ENCODE measurements at places on chromosomes 6 and 20.

- DNase-seq = no peak
Measured at GRCh38 chr6:129678463-129678862, 31.5 kb downstream of the ARHGAP18 start.

DNA sequence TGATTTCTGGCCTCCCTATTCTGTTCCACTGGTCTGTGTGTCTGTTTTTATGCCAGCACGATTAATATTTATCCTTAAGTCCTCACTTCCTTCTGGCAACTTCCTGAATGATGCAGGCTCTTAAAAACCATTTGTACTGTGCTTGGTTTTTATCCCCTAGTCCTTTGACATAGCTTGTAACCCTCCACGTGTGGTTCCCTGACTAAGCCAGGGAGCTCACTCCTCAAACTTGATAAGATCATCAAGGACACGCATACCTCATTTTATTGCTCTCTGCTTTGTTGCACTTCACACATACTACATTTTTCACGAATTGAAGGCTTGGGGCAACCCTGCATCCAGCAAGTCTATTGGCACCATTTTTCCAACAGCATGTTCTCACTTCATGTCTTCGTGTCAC is 166.4 kb upstream of the UST start:
- no peak for DNase-seq

DNA sequence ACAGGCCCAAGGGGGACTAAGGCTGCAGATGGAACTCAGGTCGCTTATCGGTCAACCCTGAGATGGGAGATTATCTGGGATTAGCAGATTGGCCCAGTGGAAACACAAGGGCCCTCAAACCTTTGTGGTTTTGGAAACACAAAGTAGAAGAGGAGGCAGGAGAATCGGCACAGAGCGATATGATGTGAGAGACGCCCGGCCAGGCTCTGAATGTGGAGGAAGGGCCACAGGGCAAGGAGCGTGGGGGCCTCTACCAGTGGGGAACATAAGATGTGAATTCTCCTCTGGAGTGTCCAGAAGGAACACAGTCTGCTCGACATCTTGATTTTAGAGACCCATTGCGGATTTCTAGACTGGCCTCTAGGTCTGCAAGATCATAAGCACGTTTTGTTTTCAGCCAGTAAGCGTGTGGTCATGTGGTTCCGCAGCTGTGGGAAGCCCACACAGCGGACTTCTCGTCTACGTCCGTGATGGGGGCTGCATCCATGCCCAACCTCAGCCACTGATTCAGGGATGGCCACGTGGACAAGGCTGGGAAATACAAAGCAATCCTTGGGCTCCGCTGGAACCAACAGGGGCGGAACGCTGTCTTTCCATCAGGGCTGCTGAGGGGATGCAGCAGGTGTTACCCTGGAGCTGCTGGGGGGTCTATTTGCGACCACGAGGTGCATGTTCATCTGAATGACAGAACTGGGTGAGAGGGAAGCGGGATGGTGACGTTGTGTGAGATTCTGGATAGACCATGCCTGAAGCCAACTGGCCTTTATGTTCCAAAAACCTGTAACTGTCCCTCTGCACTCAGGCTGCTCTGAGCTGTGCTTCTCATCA is 127.6 kb upstream of the PMEPA1 start:
- DNase-seq = no peak

DNA sequence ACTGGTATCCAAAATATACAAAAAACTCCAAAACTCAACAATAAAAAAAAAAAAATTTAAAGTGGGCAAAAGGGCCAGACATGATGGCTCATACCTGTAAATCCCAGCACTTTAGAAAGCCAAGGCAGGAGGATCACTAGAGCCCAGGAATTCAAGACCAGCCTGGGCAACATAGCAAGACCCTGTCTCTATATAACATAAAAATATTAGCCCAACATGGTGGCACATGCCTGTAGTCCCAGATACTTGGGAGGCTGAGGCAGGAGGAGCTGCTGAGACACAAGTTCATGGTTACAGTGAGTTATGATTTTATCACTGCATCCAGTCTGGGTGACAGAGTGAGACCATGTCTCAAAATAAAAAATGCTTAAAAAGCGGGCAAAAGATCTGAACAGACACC is 121.0 kb upstream of the BEND6 start:
- no peak for DNase-seq

DNA sequence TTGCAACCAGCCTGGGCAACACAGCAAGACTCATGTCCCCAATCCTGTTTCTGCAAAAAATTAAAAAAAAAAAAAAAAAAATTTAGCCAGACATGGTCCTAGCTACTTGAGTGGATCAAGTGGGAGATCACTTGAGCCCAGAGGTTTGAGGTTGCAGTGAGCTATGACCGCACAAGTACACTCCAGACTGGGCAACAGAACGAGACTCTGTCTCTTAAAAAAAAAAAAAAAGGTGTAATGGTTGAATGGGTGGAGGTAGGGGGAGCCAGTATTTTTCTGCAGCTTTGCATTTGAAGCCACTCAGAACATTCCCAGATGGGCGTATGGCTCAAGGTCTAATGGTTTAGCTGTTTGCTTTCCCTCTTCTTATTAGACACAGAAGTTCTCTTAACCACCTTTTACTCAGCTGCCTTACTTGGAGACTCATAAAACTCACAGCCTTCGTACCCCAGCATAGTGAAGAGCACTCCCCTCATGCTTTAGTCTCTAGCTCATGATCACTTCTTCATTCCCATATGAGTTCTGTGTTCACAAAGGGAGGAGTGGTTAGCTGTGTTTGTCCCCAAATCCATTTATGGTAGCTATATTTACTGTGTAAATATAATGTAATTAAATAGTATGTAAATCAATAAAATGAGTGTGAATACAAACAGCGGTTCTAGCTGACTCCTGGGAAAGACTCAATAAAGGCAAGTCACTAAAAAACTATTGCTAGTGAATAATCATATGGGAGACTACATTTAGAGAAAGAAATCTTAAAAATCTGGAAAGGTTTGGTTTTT is 9.0 kb downstream of the FKBP1A start:
- no peak for DNase-seq

- no peak for DNase-seq
Measured at GRCh38 chr20:5044075-5044620, 42.8 kb upstream of the SLC23A2 start.

- DNase-seq = no peak
Measured at GRCh38 chr6:37934276-37934675, 114.7 kb downstream of the ZFAND3 start.

DNA sequence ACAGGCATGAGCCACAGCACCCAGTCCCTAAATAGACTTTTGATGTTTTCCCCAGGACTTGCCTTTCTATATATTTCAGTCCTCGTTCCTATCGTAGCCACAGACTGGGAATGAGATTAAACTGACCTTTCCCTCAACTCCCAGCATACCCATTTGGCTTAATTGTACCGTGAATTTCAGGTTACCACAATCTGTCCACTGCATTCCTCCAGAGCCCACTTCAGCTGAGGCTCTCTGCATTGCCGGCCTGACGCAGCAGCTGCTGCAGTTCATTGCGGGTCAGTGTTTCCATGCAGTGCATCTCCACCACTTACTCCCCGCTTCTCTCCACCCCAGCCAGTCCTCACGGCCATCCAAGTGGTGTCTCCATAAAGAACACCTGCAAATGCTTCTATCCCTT is 103.1 kb upstream of the RIN2 start:
- DNase-seq = no peak

- DNase-seq = no peak
Measured at GRCh38 chr20:40286975-40287531, 402.0 kb downstream of the MAFB start.

DNA sequence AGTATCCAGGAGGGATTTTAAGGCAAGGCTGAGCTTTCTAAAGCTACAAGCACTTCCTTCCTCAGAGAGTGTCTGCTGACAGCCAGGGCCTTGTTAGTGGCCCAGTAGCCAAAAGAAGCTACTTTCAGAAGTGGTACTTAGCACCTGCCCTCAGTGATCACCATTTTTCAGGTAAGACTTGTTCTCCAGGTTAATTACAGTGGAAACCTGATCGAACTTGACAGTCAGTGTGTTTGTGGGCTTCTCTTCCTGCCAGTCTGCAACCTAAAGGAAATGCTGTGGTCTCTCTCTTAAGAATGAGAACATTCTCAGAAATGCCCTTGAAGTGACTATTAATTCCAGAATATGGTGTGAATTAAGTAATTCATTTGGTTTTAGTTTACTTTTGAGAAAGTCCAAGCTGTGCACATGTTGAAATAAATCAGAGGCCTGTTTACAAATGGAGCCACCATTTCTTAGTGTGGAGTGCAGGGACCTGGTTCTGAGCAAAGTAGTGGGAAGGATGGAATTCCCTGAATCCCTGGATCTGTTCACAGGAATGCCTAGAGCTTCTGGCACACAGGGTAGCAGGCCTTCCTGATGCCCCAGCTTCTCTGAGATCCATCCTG is 185.3 kb upstream of the AGPAT4 start:
- DNase-seq = no peak

DNA sequence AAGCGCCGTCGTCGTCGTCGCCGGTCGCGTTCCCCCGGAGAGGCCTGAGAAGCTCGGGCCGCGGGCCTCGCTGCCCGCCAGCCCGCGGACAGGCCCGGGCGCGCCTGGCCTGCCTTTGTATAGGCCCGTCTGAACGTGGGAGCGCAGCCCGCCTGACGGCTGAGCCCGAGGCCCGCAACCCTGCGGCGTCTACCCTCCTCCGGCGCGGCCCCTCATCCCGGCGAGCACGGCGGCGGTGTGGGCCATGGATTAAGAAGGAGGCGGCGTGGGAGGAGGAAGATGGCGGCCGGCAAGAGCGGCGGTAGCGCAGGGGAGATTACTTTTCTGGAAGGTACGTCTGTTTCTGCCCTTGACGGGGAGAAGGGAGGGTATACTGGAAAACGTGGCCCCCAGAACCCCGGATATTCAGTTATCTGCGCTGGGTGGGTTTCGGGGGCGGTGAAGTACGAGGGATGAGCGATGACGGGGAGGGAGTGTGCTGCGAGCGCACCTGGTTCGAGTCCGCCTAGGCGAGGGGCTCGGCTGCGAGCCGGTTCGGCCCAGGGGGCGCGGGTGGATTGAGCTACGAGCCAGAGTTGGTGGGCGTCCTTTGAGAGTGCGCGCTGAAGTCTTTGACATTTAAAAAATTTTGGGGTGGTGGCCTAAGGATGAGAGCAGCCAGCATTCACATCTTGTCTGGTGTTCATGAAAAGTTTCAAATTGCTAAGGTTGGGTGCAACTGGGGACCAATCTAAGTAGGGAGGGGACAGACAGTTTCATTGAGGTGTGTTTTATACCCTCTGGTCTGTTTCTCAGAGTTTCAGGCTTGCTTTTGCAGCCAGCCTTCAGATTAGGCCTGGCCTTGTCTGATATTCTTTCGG is 796 bp downstream of the SENP6 start:
- DNase-seq = no peak

DNA sequence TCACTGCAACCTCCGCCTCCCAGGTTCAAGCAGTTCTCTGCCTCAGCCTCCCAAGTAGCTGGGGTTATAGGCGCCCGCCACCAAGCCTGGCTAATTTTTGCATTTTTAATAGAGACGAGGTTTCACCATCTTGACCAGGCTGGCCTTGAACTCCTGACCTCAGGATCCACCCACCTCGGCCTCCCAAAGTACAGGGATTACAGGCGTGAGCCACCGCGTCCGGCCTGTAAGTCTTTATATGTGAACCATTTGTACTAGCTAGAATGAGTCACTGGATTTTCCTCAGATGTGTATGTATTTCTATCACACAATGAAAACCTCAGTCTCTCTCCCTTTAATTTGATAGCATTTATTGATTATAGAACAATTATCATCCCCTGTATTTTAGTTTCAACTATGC is 34.0 kb downstream of the ITCH start:
- DNase-seq = no peak

GRCh38 chr20:40896814-40897700 is 131.6 kb upstream of the TOP1 start:
- DNase-seq = no peak

DNA sequence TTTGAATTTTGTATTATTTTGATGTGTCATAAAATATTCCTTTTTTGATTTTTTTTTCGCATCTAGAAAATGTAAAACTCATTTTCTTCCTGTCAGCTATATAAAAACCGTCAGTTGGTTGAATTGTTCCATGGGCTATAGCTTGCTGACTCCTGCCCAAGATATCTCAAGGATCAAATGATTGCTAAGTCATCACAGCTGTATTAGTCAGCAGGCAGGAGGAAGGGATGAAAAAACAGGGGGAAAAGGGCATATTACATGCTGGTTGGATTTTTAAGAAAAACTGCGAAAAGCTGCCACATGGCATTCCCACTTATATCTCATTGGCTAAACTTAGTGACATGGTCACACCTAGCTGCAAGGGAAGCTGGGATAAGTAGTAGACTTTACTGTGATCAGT is 569.9 kb downstream of the BCKDHB start:
- no peak for DNase-seq

GRCh38 chr6:45431317-45432065 is 53.8 kb upstream of the SUPT3H start:
- no peak for DNase-seq

DNA sequence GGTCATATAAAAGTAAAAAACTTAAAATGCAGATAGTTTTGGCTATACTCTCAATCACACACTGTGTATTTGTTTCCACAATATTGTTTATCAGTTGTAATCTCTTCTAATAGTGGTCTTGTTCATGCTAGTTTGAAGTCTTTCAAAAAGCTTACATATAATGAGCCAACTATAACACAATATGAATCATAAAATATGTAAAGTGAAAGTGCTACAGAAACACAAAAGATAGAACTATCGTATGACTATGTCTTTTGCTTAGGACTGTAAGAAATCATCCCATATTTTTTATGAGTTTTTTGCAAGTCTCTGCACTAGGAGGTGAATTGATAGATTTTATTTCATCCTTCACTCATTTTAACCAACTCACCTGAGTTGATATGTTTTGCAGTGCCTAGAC is 136.0 kb downstream of the MMUT start:
- no peak for DNase-seq

GRCh38 chr6:52504782-52505136 is 72.1 kb downstream of the TRAM2 start:
- DNase-seq = no peak

DNA sequence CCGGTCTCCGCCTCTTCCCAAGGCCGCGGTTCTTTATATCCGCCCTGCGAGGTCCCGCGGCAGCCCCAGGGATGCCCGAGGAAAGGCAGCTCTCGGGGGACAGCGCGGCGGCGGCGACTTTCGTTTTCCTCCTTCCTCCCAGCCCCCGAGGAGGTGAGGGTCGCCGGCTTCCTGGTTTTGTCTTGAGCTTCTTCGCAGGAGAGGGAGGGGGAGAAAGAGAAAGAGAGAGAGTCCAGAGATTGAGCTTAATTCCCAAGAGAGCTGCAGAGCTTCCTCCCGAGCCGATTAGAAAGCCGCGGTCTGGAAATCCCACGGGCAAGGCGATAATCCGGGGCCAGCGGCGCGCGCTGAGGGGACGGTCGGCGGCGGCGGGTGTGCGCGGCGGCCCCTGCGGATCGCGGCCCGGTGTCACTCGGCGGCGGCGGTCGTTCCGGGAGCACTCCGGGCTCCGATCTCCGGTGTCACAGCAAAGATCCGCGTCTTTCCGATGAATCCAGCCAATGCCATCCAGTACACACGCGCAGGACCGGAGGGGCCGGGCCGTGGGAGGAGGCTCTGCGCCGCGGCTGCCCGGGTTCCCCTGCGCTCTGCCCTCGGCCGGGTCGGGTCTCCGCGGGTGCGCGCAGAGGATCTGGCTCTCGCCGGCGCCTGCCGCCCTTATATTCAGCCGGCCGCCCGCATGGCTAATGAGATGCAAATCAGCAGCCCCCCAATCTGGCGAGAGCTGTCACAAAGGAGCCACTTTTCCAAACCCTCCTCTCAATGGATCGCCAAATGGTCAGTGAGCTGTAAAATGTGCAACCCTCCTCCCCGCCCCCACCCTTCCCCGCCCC is at the start of gene DLL1:
TSS of gene DLL1 (minus strand) at position 783 of the 833 bp plus-strand sequence. CDS start 939 bp downstream, outside the sequence.
- DNase-seq = no peak

Measured in NCI-H2107 (cell line).